ENCODE measurements at places on chromosomes 1 and 21.

- no peak for DNase-seq
Measured at GRCh38 chr21:31220575-31220974, 123.5 kb downstream of the TIAM1 start.

DNA sequence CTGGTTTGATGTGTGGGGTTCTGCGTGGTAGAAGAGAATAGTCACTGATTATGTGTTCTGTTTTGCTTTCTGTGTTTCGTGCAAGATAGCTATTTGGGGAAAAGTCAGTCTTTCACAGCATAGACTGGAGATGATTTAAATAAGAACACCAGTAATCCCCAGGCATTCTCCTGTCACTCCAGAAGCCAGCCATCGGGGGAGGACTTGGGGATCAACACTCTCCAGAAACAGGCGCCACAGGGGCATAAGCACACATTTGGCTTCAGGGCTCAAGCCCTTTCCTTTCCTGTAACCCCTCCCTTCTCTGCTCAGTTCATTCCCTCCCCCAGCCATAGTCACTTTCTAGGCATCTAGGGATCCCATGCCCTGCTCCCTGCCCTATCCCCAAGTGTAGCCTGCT is 97.3 kb upstream of the BEND5 start:
- no peak for DNase-seq

- DNase-seq = no peak
Measured at GRCh38 chr1:32066489-32066873, 6.3 kb upstream of the TMEM39B start.

GRCh38 chr1:244863491-244864252 is 671 bp downstream of the HNRNPU start:
- DNase-seq = no peak

- no peak for DNase-seq
Measured at GRCh38 chr1:78980511-78980910, 26.0 kb downstream of the ADGRL4 start.

- peak; percentile 3 for DNase-seq
Measured at GRCh38 chr1:147541672-147542568, 619 bp downstream of the BCL9 start.

- no peak for DNase-seq
Measured at GRCh38 chr1:244077473-244078220, 26.6 kb downstream of the ZBTB18 start.

DNA sequence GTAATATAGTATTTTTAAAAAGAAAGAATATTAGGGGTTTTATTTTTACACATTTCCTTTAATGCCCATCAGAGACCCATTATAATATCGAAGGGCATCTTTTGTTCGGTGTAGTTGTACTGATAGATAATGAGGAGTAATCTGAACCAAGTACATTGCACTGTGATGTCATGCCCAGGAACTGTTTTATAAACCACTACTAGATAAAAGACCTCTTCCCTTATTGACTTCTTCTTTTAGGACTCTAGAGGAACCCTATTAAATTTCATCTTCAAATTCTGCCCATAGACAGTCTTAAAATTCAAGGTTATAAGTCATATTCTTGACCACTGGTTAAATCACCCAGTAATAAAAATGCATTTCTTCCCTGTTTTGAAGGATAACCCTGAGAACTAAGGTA is 206.5 kb downstream of the NRIP1 start:
- no peak for DNase-seq

DNA sequence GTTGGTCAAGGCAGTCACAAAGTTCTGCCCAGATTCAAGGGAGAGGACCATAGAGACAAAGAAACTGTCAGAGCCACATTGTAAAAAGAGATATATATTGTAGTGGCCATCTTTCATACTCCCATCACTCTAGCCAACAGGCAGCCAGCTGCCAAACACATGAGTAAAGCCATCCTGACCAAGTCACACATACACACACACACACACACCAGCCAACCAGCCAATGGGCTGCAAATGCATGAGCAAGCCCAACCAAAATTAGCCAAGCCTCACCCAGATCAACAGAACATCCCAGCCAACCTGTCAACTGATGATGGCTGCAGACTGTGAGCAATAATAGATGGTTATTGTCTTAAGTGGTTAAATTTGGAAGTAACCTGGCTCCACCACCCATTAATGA is 120.7 kb downstream of the SEC16B start:
- no peak for DNase-seq

- DNase-seq = no peak
Measured at GRCh38 chr1:78275906-78276685, 214.7 kb upstream of the PTGFR start.

DNA sequence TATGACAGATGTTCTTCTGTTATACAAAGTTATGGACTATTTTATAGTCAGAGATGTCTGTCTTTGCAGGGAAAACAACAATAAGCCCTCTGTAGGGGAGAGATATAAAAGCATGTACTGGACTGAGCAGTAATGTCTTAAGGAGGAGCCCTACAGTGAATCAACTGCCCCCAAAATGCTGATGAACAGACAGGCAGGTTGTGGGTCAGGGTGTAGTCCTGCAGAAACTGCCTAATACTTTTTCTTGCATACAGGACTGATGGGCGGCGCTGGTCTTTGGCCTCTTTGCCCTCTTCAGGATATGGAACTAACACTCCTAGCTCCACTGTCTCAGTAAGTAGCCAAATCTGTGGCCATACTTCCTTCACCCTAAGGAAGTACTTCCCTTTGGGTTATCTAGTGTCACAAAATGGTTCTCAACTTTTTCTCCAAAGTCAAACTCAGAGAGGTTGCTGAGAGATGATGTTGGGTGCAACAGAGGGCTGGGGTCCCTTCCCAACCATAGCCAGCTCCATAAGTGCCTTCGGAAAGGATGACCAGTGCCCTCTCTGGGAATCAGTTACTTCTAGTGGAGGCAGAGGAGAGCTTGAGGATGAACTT is 129.8 kb downstream of the PIK3R3 start:
- DNase-seq = no peak

GRCh38 chr1:71307451-71307850 is 226.6 kb upstream of the ZRANB2 start:
- DNase-seq = no peak

DNA sequence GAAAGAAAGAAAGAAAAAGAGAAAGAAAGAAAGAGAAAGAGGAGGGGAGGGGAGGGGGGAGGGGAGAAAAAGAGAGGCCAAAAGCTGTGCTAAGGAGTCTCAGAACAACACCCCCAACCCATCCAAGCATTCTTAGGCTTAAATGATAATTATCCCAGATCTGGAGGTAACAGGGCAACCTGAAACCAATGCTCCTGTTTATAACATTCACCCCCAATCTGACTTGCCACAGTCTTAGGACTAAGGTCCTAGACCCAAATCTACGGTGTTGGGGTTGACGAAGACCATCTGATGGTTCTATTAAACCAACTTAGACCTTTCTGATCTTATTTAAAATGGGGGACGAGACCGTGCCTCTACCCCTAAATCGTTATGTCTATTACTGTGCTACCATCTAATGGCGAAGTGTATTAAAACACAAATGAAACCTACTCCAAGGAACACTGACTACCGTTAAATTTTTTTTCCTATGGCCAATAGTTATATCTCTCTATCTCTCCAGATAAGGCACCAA is 119.3 kb upstream of the CDC42BPA start:
- no peak for DNase-seq

DNA sequence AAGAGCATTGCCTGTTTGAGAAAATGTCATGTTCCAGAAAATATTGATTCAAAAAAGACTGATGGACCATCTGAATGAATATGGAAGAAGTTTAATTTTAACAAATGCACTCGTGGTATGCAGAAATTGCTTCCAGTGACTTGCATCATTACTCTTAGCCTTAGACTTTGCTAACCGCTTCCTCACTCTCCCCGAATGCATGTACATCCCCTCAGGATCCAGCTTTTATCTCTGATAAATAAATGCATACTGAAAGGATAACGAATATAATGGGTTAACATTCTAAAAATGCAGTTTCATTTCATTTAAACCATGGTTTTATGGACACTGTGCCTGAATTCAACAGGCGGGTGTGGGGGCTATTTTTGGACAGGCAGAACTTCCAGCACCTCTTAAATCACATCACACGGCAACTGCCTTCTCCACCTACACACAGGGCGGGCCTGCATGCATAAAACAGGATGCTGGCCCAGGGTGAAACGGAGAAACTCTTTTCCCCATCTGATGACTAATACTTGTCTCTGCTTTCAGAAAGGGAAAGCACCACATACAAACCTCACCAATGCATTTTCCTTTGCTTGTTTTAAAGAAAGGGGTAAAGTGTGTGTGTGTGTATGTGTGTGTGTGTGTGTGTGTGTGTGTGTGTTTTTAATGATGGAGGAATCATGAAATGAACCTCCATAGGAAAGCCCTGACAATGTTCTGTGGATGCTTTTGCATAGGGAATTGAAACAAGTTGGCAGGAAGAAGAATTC is 48.7 kb downstream of the SPAG17 start:
- no peak for DNase-seq

Measured in activated effector memory CD4-positive, alpha-beta T cell treated with Interleukin-2 at 50 U/mL for 16 hours (primary cell).